ENCODE measurements at places on chromosomes 6 and 20.

- DNase-seq, result no peak
Observed at GRCh38 chr6:157884756-157885155, 61.7 kb downstream of the SNX9 start.

DNA sequence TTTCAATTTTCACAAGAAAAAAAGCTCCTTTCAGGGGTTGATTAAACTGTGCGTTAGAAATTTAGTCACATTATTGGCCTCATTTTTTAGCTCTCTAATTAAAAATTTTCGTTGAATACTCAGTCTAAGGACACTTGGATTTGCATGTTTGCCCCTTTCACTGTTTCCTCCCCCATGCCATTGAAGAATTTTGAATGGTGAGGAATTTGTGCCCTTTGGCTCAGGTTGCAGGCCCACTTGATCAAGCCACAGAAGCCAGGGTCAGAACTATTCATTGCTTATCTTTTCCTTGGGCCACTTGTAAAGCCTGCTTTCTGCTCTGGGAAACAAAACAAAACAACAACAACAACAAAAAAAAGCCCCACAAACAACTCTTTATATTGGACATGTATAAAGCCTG lies 12.2 kb downstream of the LIN28B start:
- no peak for DNase-seq

DNA sequence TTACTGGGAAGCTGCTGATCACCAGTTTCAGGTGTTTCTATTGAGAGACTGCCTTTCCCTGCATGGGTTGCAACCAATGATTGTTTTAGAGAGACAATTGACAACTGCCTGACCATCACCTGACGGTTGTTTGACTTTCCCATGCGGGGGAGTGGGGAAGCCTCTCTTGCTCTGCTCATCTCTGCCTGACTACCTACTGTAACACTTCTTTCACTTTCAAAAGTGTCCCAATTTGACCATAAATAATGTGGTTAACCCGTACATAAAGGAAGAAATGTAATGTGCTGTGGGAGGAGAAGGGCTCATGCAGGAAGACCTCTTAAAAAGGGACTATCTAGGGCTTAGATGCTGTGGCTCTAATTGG lies 122.1 kb upstream of the PHACTR1 start:
- DNase-seq, result no peak

GRCh38 chr20:2937902-2938301 lies 64.6 kb downstream of the PTPRA start:
- no peak for DNase-seq

GRCh38 chr6:17585766-17586490 lies 14.2 kb upstream of the FAM8A1 start:
- no peak for DNase-seq

DNA sequence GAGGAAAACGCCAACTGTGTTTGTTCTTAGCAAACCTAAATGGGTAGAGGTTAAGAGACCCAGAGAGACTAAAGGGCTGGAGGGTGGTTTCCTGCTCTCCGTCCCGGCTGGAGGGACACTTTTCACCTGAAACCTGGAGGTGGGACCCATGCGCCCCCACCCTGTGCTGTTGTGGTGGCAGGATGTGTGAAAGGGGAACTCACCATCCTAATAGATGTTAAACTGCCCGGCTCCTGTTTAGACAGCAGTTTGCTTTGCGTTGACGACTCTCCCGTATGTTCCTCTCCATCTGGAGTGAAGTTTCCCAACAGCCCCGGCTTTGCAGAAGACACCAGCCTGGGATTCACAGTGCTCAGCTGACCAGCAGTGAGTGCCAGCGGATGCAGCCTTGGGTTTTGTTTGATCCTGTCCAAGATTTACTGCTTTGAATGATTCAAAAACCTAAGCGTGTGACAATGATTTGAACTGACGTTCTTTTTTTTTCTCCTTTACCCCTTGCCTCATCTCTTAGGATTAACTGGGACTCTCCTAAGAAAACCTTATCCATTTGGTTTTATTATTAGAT lies 66.0 kb downstream of the CDH4 start:
- no peak for DNase-seq
